ENCODE measurements at places on chromosomes 12 and 14.

- peaks cover 6% of the 10 kb centered on the region for H3K4me1 ChIP-seq
- no peak for DNase-seq
- peak overlapping the region; percentile 44 for H3K27ac ChIP-seq
- no peaks in the 10 kb centered on the region for H3K27me3 ChIP-seq
- no peak overlapping the region for H3K4me3 ChIP-seq
These were observed 32.9 kb downstream of the RIN3 start for GRCh38 chr14:92546347-92547053.

DNA sequence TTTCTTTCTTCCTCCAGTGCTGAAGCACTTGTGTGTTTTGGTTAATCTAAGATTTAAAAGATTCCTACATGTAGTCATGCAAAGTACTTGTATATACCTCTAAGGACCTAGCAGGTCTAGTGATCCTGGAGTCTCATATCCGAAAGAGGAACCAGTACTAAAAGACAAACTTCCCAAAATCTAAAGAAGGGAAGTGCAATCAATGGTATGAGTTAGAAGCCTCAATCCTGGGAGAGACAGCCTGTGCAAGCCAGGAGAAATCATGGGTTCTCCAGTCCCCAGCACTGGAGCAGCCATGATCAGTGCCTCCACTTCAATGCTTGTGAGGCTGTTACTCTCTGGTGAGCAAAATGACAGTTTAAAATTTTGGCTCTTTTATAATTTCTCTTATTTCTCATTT lies 277.4 kb downstream of the DAD1 start:
- H3K27me3 ChIP-seq, result no peaks in the 10 kb centered on the region
- DNase-seq, result no peak
- no peak overlapping the region for H3K4me3 ChIP-seq
- no peak overlapping the region for H3K27ac ChIP-seq
- H3K4me1 ChIP-seq, result no peaks in the 10 kb centered on the region

GRCh38 chr12:102329883-102330282 lies 132.2 kb upstream of the PMCH start:
- H3K36me3 ChIP-seq, result no peaks in the 10 kb centered on the region
- no peaks in the 10 kb centered on the region for H3K27me3 ChIP-seq
- no peak for DNase-seq

- peak; percentile 41 for DNase-seq
- no peak overlapping the region for H3K4me3 ChIP-seq
- H3K27ac ChIP-seq, result no peak overlapping the region
- H3K4me1 ChIP-seq, result peaks cover 9% of the 10 kb centered on the region
- H3K27me3 ChIP-seq, result no peaks in the 10 kb centered on the region
These were observed 4.6 kb downstream of the AP1G2 start for GRCh38 chr14:23562822-23563472.

- no peak overlapping the region for H3K4me3 ChIP-seq
- H3K27me3 ChIP-seq, result no peaks in the 10 kb centered on the region
- peaks cover 60% of the 10 kb centered on the region for H3K4me1 ChIP-seq
- no peak for DNase-seq
- no peaks in the 10 kb centered on the region for H3K36me3 ChIP-seq
These were observed 22.2 kb downstream of the UBE2N start for GRCh38 chr12:93419388-93420034.

- H3K27ac ChIP-seq, result peak overlapping the region; percentile 96
- DNase-seq, result peak; percentile 53
- no peaks in the 10 kb centered on the region for H3K36me3 ChIP-seq
- H3K27me3 ChIP-seq, result no peaks in the 10 kb centered on the region
- peaks cover 64% of the 10 kb centered on the region for H3K4me1 ChIP-seq
These were observed 687 bp downstream of the RAB35 start for GRCh38 chr12:120115692-120116440.

DNA sequence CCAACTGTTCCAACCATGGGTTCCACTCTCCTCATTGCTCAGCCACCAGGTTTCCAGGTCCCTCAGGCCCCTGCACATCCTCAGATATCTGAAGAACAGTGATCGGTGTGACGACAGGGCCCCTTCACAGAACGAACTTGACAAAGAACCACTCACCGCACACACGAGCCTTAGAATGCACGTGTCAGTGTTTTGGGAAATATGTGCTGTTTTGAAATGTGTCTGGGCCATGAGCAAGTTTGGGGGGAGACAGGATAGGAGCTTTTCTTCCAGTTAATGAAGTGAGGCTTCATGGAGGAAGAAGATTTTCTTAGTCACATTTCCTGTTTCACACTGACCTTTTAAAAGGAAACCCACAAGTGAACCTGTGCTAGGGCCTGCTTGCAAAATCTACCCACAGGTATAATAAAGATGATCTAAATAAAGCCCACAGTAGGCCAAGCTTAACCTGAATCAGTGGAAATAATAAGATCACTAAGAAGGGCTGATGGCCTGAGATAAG lies 58.6 kb downstream of the ZFP36L1 start:
- no peaks in the 10 kb centered on the region for H3K4me1 ChIP-seq
- peak overlapping the region; percentile 62 for H3K27ac ChIP-seq
- H3K4me3 ChIP-seq, result no peak overlapping the region
- no peaks in the 10 kb centered on the region for H3K27me3 ChIP-seq

GRCh38 chr12:2374092-2374906 lies 321.5 kb downstream of the CACNA1C start:
- no peaks in the 10 kb centered on the region for H3K36me3 ChIP-seq
- no peaks in the 10 kb centered on the region for H3K27me3 ChIP-seq
- H3K4me1 ChIP-seq, result peaks cover 5% of the 10 kb centered on the region
- no peak overlapping the region for H3K4me3 ChIP-seq
- DNase-seq, result no peak

DNA sequence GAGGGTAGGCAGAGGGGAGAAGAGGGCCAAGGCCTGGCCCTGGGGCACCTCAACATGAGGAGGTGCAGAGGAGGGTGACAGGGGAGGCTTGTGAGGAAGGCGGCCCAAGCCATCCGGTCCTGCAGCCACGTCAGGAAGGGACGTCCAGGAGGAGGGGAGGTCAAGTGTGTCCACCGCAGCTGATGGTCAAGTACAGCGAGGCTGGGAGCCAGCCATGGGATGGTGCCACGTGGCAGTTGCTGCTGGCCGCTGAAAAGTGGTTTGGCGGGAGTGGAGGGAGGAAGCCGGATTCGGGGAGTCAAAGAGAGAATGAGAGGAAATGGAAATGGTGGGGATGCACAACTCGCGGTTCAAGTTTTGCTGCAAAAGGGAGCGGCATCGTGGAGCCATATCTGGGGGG lies 41.2 kb downstream of the PRIMA1 start:
- H3K27ac ChIP-seq, result peak overlapping the region; percentile 46
- H3K27me3 ChIP-seq, result no peaks in the 10 kb centered on the region
- peaks cover 6% of the 10 kb centered on the region for H3K4me1 ChIP-seq

DNA sequence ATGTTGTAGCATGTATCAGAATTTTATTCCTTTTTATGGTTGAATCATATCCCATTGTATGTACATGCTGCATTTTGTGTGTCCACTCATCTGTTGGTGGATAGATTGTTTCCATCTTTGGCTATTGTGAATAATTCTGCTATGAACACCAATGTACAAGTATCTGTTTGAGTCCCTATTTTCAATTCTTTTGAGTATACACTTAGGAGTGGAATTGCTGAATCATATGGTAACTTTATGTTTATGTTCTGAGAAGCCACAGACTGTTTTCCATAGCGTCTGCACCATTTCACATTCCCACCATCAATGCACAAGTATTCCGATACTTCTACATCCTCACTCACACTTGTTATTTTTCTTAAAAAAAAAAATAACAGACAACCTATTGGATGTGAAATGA lies 91.5 kb downstream of the ARF6 start:
- no peak overlapping the region for H3K27ac ChIP-seq
- H3K4me1 ChIP-seq, result peaks cover 19% of the 10 kb centered on the region
- H3K27me3 ChIP-seq, result no peaks in the 10 kb centered on the region

DNA sequence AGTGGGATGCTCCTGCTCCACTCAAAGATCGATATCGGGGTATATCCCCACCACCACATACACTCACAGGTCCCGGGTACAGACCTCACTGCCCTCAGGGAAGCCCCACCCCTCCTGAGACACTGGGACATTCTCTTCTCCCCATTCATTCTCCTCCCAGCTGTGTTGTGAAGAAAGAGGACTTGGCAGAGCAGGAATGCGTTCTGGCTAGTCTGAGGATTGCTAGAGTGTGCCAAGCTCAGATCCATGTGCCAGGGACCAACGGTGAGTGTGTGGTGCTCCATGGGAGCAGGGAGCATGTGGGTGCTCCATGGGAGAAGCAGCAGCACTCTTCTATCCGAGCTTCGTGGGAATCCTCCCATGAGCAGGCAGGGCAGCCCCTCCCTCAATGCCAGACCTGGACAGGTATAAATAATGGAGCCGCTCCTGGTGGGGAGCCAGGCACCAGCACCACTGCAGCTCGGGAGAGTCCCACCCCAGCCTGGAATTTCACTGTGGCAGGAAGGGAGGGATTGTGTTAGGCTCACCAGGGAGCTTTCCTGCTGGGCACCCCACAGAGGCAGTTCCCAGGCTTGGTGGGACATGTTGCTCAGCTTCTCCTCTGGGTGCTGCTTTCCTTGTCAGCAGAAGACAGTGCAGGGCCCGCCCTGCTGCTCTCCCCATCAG lies 2.3 kb upstream of the KRT5 start:
- H3K27me3 ChIP-seq, result no peaks in the 10 kb centered on the region
- no peak for DNase-seq

GRCh38 chr12:107486140-107486892 lies 199.3 kb upstream of the PWP1 start:
- no peaks in the 10 kb centered on the region for H3K36me3 ChIP-seq
- no peak overlapping the region for H3K4me3 ChIP-seq
- no peaks in the 10 kb centered on the region for H3K27me3 ChIP-seq
- H3K27ac ChIP-seq, result no peak overlapping the region
- no peak for DNase-seq

DNA sequence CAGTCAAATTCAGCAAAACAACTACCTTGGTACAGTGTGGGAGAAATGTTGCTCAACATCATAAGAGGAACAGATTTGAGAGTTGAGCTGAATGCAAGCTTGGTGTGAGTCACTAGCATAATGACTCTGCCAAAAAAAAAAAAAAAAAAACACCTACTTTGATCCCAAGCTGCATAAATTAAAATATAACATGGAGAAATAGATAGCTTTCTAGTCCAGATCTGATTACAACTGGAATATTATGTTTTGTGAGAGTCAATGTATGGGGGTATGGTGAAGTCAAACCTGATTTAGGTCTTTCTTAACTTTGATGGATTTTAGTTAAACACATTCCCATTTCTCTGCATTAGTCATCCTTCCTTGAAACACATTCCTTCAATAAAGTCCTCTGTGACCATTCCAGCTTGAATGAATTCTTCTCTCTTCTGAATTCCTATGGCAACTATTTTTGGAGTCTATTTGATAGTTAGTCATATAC lies 188.1 kb downstream of the SLC5A8 start:
- H3K36me3 ChIP-seq, result no peaks in the 10 kb centered on the region
- H3K27me3 ChIP-seq, result no peaks in the 10 kb centered on the region
- DNase-seq, result no peak
- H3K4me3 ChIP-seq, result no peak overlapping the region
- no peaks in the 10 kb centered on the region for H3K4me1 ChIP-seq
- no peak overlapping the region for H3K27ac ChIP-seq

DNA sequence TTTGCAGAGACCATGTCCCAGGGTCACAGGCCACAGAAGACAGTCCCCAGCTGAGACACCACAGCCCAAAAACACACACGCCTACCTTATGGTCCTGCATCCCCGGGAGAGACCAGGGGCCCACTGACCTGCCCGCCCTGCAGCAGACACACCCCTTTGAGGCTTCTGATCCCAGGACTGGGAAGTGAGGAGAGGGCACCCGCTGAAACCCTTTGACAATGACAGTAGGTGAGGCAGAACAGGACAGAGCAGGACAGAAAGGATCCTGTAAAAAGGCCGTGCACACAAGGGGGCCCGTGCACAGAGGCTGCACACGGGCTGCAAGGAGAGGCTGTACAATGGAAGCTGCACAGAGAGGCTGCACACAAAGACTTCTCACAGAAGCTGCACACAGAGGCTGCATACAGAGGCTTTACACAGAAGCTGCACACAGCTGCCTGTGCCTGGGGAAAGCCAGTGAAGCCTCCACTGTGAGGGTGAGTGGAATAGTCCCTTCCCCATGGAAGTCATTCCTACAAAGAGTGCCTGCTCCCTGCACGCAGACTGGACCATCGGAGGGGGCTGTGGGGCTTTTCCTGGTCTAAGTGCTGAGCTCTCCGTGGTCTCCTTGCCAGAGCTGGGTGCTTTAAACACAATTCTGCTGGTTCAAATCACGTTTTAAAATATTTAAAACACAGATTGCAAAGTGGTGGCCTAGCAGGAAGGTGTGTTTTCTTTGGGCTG lies 16.6 kb upstream of the SFSWAP start:
- no peak overlapping the region for H3K4me3 ChIP-seq
- H3K36me3 ChIP-seq, result no peaks in the 10 kb centered on the region
- no peaks in the 10 kb centered on the region for H3K27me3 ChIP-seq
- no peak for DNase-seq

DNA sequence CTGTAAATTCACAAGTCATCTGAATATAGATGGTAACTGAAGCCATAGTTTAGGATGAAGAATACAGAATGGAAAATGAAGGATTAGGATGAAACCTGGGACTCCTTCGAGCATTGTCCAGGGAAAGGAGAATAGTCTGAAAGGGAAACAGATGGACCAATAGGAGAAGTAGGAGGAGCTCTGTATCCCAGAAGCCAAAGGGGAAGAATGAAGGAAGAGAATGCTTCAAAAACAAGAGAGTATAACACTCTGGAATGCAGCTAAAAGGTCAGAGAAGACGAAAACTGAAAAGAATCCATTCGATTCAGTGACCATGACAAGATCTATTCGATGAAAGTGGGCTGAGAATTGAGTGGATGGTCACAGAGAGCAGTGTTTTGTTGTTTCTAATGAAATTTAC lies 1.0 kb downstream of the GMFB start:
- DNase-seq, result no peak
- H3K4me3 ChIP-seq, result peak overlapping the region; percentile 96
- no peaks in the 10 kb centered on the region for H3K27me3 ChIP-seq
- peak overlapping the region; percentile 99 for H3K27ac ChIP-seq

DNA sequence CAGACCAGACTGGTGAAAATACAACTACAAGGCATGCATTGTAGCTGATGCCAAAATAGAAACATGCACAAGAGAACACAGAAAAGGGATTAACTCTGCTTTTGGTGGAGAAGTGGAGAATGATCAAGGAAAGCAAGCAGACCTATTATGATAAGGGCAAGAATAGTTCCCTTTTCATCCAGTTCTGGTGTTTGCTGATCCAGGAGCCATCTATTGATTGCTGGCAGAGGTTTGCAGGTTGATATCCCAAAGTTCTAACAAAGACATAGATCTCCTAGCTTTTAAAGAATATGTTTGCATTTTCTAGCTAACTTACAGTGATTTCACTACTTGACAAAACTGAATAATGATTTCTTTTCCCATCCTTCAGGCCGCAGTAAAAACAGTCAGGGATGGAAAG lies 166.2 kb upstream of the CDKN3 start:
- no peaks in the 10 kb centered on the region for H3K27me3 ChIP-seq
- no peaks in the 10 kb centered on the region for H3K4me1 ChIP-seq
- H3K27ac ChIP-seq, result no peak overlapping the region
- H3K36me3 ChIP-seq, result no peaks in the 10 kb centered on the region
- H3K4me3 ChIP-seq, result no peak overlapping the region
- DNase-seq, result no peak

- H3K36me3 ChIP-seq, result no peaks in the 10 kb centered on the region
These were observed 21.0 kb upstream of the SNX6 start for GRCh38 chr14:34650786-34651584.

Measured in transverse colon (tissue), 4 donors.